ENCODE measurements at places on chromosomes 4 and X. TPM values are rescaled to one million over a fixed set of nuclear protein-coding genes. Genes with fewer than 3 reads are reported as not detected.

SYNPO2 gene
- polyA plus RNA-seq = 27.5 TPM

LRP2BP gene
- 1.0 TPM for polyA plus RNA-seq

SPATA4 gene
- 0.16 TPM for polyA plus RNA-seq

OFD1 gene
- polyA plus RNA-seq = 51.5 TPM

ARMCX6 gene
- 29.0 TPM for polyA plus RNA-seq

PDZD4 gene
- 4.5 TPM for polyA plus RNA-seq

GABRQ gene
- not detected for polyA plus RNA-seq

STPG2 gene
- polyA plus RNA-seq = 0.15 TPM

EXOC1L gene
- not detected for polyA plus RNA-seq

FDCSP gene
- polyA plus RNA-seq = not detected

PLK4 gene
- 0.43 TPM for polyA plus RNA-seq

USP17L5 gene
- not detected for polyA plus RNA-seq

AMBN gene
- polyA plus RNA-seq = not detected

PRR27 gene
- not detected for polyA plus RNA-seq

PIM2 gene
- 1.8 TPM for polyA plus RNA-seq

COL4A6 gene
- polyA plus RNA-seq = 1.7 TPM

CT47B1 gene
- polyA plus RNA-seq = not detected

FAM184B gene
- 0.07 TPM for polyA plus RNA-seq

ZCCHC12 gene
- 0.01 TPM for polyA plus RNA-seq

FOXR2 gene
- polyA plus RNA-seq = not detected

BTK gene
- 1.2 TPM for polyA plus RNA-seq

USP17L10 gene
- polyA plus RNA-seq = not detected

SATL1 gene
- polyA plus RNA-seq = not detected

P2RY10 gene
- not detected for polyA plus RNA-seq

AKAP4 gene
- not detected for polyA plus RNA-seq

DGAT2L6 gene
- polyA plus RNA-seq = not detected

RHOXF1 gene
- not detected for polyA plus RNA-seq

TNMD gene
- polyA plus RNA-seq = 0.44 TPM

ANTXR2 gene
- polyA plus RNA-seq = 9.9 TPM

SAGE1 gene
- not detected for polyA plus RNA-seq

LEF1 gene
- 0.22 TPM for polyA plus RNA-seq

FBXL5 gene
- 35.7 TPM for polyA plus RNA-seq

PNMA6A gene
- polyA plus RNA-seq = 0.51 TPM

GPR50 gene
- polyA plus RNA-seq = not detected

ACSL4 gene
- 27.0 TPM for polyA plus RNA-seq

ODAM gene
- polyA plus RNA-seq = not detected

RAB41 gene
- not detected for polyA plus RNA-seq

INTU gene
- 8.9 TPM for polyA plus RNA-seq

CHRDL1 gene
- polyA plus RNA-seq = 1.4 TPM

ARHGAP6 gene
- 4.2 TPM for polyA plus RNA-seq

TMEM47 gene
- 14.5 TPM for polyA plus RNA-seq

CTAG1A gene
- polyA plus RNA-seq = not detected

PPP1R2C gene
- not detected for polyA plus RNA-seq

MSX1 gene
- polyA plus RNA-seq = 4.0 TPM

UGT2B15 gene
- polyA plus RNA-seq = not detected

PNMA5 gene
- not detected for polyA plus RNA-seq

PSAPL1 gene
- not detected for polyA plus RNA-seq

ACOX3 gene
- polyA plus RNA-seq = 18.5 TPM

XAGE1A gene
- polyA plus RNA-seq = not detected

XK gene
- polyA plus RNA-seq = 1.8 TPM

RASGEF1B gene
- polyA plus RNA-seq = 1.3 TPM
